Stimulated activated naive B cell treated with anti-CD40 and anti-IgM and Interleukin-4, amounts not matched to agents 10 μg/mL and 1 μg/mL and 100 μg/mL, for 72 hours (primary cell): ENCODE measurements at places on chromosomes 3 and 15.
A peak's percentile ranks its signal among the peaks of the same experiment; 100 is the strongest.

DNA sequence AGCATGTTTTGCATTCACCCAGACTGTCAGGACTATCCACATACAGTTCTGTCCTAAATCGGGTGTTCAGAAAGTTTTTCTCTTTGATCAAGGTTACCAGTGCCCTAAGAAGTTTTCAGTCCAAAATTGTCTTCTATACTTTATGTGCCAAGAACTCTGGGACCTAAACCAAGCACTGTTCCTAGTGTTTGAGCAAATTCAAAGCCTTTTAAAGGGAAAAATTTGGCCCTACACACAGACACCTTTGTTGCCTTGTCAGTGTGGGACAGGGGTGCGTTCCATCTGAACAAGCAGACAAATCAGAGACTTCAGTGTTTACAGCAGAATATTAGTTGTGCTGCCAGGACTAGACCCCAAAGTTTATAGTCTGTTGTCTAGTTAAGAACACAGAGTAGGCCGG lies 50.6 kb downstream of the DGKG start:
- no peak for DNase-seq

- no peak for DNase-seq
These were observed 3.0 kb downstream of the ZBED2 start for GRCh38 chr3:111592143-111592542.

- DNase-seq = no peak
These were observed 200.0 kb upstream of the CFAP20DC start for GRCh38 chr3:59249698-59250361.

DNA sequence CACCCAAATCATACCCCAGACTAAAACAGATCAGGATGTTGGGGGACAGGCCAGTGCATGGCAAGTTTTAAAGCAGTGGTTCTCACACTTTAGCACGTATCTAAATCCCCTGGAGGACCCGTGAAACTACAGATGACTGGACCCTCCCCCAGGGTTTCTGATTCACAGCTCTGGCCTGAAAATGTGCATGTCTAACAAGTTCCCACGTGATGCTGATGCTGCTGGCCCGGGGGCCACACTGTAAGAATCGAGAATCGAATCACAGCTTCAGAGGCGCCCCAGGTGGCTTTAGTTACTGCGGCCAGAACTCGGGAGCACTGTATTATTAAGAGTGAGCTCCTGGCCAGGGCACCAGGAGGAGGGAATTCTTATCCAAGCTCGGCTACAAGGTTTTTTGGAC lies 11.6 kb downstream of the ADAMTS17 start:
- DNase-seq = no peak

- no peak for DNase-seq
These were observed 18.1 kb downstream of the TRPM1 start for GRCh38 chr15:31083370-31083780.

DNA sequence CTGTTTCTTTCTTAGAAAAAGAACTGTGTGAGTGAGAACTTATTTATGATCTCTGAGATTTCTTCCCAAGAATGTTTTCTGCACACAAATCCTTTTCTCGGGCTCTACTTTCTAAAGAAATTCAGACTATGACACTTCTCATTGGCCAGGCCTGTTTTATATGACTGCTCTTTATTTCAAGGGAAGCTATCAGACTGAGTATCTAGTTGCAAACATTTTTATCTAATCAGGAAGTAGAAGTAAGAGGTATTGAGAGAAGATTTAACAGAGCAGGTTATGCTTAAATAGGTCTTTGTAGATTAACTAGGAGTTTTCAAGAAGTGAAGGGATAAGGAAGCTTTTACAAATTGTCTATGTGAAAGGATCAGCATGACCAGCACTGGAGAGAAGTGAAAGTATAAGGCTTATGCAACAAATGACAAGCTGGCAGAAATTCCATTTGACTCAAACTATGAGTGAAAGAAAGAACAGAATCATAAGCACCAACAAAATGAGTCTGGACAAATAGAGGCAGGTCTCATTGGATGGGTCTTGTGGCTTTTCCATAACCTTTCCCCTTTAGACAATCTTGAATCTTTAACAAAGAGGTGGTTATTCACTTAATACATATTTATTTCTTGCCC lies 71.9 kb upstream of the CHL1 start:
- DNase-seq = no peak

- no peak for DNase-seq
These were observed 38.2 kb downstream of the B3GALNT1 start for GRCh38 chr3:161066930-161067329.

GRCh38 chr3:162605651-162606204 lies 1109.1 kb downstream of the OTOL1 start:
- no peak for DNase-seq

GRCh38 chr3:79765911-79766310 lies 1.9 kb downstream of the ROBO1 start:
- no peak for DNase-seq

DNA sequence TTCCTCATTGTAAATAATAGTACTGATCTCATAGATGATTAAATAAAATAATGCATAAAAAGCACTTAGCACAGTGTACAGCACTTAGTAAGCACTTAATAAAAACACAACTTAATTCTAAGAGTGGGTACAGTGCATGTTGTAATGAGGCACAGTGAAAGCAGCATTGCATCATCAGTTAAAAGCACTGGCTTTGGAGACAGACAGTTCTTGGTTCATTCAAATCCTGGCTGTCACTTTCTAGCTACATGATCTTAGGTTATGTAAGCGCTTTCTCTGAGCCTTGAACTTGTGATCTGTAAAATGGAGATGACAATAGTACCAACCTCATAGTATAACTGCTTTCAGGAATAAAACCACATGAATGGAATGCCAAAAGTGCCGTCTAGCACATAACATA lies 151.5 kb downstream of the DPH6 start:
- no peak for DNase-seq

DNA sequence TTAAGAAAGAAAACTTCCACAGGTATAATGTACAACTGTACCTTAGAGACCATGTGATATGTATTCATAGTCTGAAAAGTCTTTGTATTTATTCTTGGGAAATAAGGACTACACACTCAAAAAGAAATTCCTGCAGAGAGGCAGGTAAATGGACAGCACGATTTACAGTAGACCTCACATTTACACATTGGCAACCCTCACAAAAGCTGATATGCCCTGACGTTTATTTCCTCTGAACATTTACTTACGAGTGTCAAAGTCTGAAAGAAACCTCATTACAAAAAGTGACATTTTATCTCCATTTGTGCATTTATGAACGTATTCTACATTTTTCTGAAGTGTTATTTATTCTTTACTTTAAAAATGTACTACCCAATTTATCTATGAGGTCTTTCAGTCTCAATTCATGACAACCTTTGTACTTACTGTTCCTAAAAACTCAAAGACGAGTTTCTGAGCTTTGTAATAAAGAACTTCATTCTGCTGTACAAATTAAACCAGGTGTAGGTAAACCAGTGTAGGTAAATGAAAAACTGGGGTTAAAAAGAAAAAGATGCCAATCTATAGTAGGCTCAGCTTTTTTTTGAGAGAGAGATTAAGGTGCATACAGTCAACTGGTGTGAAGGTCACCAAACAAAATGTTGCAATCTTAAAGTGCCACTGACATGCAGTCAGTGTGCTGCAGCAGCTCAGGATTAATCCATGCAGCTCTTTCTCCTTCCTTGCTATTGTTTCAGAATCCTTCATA lies 44.3 kb downstream of the THRB start:
- no peak for DNase-seq

DNA sequence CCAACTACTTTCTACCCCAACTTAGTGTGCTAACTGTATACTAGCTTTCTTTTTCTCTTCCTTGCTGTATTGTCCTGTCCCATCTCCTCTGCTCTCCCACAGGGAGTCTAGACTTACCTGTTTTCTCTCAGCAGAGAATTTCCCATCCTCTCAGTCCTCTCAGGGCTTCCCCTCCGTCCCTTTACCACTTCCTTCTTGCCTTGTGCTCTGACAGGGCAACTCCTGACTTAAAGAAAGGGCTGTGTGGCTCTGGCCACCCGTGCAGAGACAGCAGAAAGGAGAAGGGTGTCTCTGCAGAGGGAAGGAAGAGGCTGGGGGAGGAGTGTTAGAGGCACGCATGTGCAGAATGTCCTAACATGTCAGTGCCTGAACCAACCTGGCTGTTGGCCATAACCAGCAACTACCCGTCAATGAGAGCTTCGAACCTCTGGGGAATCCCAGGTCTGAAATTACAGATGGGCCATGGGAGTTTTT lies at the start of gene GCSAM:
GCSAM (minus strand) TSS at position 274 of the 474 bp plus-strand sequence; CDS start at position 146, 128 bp downstream.
- peak; percentile 87 for DNase-seq

DNA sequence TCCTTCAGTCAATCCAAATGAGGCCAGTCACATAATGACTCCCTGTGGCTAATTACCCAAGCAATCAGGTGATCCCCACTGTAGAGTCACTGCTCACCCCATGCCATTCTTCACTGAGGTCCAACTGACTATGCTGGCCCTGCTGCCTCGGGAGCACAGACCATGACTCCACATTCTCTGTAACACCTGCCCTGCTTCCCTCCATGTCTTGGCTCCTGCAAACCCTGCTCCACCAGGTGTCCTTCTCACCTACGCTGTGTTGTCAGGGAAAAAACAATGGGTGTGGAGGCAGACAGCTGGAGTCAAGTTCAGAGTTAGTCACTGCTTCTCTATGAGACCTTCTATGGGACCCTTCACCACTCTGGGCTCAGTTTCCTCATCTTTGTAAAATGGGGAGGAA lies 6.1 kb upstream of the SFMBT1 start:
- DNase-seq = no peak

DNA sequence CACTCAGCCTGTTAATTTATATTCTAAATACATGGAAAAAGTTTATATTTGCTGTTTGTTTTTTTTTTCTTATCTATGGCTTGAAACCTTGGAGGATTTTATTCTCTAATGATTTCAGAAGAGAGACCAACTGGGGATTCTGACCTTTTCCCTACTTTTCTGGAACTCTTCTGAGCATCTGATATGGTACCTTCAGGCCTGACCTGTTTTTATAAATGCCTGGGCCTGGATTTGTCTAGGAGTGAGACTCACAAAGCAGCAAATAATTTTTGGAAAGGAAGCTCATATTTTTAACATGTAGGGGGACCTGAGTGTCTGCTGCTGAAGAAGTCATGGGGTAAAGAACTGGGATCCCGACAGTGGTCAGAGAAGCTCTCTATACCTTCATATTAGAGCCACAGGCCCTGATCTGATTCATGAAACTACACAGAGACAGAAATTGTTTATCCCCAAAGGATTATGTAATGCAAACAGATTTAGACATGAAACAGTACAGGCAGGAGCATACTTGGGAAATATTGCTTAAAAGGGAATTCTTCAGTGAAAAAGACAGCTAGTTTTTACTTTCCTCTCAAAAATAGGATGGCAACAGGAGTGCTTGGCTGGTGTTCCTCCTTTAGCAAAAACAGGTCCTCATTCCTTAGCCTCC lies 15.9 kb downstream of the PPM1L start:
- no peak for DNase-seq

DNA sequence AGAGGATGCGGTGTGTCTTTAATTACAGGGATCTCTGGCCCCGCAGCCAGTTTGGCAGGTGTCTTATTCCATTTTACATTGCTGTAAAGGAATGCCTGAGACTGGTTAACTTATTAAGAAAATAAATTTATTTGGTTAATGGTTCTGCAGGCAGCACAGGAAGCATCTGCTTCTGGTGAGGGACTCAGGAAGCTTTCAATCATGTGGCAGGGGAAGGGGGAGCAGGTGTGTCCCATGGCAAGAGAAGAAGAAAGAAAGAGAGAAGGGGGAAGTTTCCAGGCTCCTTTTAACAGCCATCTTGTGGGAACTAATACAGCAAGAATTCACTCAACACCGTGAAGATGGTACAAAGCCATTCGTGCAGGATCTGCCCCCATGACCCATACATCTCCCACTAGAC lies 128.0 kb upstream of the CRBN start:
- DNase-seq = no peak

GRCh38 chr3:196122021-196122687 lies 40.3 kb upstream of the TFRC start:
- no peak for DNase-seq

DNA sequence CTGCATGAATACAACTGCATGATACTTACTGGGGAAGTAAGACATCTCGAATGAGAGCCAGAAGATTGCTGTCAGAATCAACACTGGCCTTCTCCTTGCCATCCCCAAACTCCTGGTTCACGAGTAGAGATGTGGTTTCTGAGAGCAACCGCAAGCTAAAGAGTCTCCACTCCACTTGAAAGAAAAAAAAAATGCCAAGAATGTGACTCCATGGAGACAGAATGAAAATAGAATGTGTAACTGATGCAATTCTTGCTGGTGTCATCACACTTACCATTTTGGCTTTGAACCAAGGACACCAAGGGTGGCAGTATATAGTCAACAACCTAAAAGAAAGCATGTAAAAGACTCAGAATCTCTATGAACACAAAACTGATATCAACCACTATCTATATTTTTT lies 280.4 kb downstream of the ULK4 start:
- DNase-seq = no peak

DNA sequence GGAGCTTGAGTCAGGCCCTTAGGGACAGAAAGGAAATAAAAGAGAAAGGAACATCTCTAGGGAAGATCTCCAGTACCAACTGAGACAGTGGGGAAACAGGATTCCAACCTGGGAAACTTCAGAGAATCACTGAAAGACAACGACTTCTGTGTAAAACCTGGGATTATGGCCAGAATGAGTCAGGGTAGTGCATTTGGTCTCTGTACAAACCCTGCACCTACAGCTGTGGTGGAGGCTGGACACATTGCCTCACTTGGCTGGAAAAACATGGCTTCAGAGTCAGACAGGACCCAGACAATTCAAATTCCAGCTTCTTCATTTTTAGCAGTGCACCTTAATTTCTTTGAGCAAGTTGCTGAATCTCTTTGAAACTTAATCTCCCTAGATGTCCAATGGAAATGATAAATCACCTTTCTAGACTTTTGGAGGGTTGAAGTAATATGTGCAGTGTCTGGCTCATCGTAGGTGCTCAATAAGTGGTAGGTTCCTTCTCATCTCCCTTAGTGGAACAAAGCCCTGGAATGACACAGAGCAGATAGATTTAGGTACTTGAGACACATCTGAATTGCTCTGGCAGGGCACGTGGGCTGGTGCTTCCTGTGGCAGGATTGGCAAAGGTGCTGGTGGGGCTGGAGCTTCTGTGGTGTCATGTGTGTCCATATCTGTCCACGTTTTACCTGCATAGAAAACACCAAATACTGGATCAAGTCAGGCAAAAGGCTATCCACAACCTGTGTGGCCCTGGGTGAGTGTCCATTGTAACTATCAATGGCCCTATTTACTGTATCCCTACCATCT lies 6.1 kb upstream of the CLSTN2 start:
- DNase-seq = no peak

DNA sequence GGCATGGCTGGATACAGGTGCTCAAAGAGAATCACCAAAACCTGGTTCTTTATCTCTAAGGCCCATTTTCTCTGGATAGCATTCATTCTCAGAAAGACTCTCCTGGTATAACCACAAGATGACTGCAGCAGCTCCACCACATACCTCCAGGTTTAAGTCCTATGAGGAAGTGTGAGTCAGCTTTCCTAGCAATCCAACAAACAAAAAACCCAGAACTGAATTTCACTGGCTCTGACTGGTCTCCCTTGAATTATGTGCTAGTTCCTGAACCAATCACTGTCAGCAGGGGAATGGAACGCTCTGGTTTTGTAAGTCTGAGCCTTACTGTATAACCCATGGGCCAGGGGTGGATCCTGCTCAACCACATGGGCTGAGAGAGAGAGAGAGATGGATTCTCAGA lies 27.2 kb downstream of the MRPL46 start:
- no peak for DNase-seq
